ENCODE measurements at places on chromosomes 12 and 14.

DNA sequence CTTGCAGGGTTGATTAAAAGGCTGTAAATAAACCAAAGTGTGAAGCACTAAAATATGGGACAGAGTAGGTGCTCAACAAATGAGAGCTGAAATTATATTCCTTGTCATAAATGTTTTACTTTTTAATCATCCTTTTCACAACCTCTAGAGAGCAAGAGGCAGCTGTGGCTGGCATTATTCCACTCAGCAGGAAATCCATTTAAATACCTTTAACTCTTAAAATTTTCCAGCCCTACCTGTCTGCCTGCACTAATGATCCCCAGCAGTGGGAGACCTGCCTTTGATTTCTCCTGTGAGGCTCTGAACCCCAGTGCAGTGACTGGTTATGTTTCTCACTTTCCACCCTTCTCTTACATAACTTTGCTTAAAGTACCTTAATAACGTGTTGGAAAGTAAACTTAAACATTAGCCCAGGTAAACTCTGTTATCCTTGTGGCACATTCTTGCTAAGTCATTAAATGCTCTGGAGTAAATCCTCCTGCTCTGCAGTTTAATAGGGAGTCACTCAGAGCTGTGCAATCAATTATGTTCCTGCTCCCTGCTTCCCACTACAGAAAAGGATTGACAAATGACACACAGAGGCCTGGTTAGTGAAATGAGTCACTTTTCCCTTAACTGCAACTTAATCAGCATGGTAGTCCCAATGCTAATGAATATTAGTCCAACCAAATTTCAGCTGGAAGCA lies 755.7 kb upstream of the USP15 start:
- DNase-seq = no peak

GRCh38 chr14:25389948-25390347 lies 340.0 kb upstream of the STXBP6 start:
- no peak for DNase-seq

GRCh38 chr12:14681190-14681589 lies 15.2 kb downstream of the GUCY2C start:
- no peak for DNase-seq

- DNase-seq = no peak
Observed at GRCh38 chr12:75969768-75970167, 61.8 kb downstream of the PHLDA1 start.

GRCh38 chr12:105748806-105749600 lies 389.8 kb downstream of the NUAK1 start:
- no peak for DNase-seq

- DNase-seq = no peak
Observed at GRCh38 chr12:84572196-84572595, 340.4 kb downstream of the SLC6A15 start.

DNA sequence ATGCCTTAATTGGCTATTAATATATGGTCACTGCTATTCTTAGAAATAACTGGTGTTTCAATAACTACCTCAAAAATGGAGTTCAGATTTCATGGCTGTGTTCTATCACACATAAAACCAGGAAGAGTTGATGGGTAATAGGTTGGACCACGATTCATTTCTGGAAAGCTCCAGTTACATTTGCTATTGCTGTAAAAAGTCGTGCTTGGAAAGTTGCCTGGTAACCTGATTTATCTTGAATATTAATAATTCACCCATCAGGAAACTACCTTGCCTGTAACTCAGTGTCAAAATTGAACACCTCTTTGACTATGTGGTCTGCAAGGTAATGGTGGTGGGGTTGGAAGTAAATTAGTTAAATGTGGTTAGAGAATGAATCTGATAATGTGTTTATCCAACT lies 104.7 kb upstream of the IFNG-AS1 start:
- DNase-seq = no peak

- DNase-seq = no peak
Observed at GRCh38 chr12:9697619-9698018, 28.1 kb downstream of the CLEC2D start.

GRCh38 chr14:103848175-103849077 lies 1.1 kb upstream of the PPP1R13B start:
- no peak for DNase-seq

GRCh38 chr12:82954064-82954463 lies 267.4 kb downstream of the TMTC2 start:
- no peak for DNase-seq

GRCh38 chr12:49577589-49578315 lies 9.8 kb upstream of the MCRS1 start:
- DNase-seq = no peak

DNA sequence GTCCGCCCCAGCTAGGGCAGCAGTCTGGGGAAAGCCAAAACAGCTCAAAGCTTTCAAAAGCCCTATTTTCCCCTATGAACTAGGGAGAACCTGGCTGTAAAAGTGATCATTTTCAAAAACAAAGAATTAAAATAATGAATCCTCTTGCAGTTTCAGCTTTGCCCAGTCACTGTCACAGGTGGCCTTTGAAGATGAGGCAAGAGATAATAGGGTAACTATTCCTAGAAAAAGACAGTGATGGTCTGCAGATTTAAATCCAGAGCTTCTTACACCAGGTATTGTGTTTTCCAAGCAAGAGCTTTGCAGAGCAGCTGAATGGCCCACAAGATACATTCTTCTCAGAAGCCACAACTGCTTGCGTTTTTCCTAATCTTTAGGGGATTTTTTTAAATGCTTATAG lies 80.2 kb upstream of the NUDT4 start:
- no peak for DNase-seq

DNA sequence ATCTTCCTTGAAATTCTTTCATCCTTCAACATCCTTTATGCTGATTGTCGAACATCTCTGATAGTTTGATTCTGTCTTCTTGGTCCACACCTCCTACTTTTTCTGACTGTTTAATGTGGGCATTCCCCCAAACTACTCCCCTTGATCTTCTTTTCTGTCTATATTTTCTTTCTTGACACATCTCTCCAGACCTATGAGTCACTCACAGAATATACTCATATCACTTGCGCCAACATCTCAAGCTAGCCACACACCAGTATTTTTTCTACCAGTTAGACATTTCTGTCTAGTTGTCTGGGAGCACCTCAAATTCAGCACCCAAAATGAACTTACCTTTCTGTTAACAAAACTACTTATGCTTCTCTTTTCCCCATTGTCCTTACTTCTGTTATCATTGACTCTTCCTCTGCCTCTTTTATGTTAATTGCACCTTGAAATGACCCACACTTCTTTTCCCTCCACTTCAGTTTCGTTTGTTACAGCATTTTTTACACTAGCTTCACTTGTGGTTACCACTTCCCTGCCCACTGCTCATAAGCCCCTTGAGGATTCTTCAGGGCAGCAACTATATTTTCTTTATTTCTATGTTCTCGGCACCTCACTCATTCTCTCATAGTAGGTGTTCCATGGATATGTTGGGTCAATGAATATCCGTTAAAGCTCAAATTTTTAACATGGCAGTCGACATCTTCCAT lies 33.5 kb downstream of the TSHR start:
- DNase-seq = no peak

GRCh38 chr14:85616886-85617285 lies 86.9 kb downstream of the FLRT2 start:
- no peak for DNase-seq

DNA sequence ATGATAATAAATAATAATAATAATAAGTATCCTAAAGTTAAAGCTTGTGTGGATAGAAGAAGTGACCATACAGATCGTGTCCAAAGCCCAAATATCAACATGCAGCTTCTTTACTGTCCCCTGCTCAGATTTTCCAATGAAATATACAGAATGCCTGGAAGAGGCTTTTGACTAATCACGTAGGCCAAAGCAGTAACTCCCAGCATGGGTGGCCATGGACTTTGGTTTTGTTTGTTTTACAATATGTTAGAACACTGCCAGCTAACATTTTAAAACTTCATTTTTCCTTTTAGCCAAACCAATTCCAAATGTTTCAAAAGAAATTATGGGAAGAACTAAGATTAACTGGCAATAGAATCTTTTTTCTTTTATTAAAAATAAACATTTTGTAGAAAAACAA lies 400.0 kb upstream of the FLRT2 start:
- DNase-seq = no peak

GRCh38 chr12:68617160-68617926 lies 6.6 kb downstream of the RAP1B start:
- no peak for DNase-seq

DNA sequence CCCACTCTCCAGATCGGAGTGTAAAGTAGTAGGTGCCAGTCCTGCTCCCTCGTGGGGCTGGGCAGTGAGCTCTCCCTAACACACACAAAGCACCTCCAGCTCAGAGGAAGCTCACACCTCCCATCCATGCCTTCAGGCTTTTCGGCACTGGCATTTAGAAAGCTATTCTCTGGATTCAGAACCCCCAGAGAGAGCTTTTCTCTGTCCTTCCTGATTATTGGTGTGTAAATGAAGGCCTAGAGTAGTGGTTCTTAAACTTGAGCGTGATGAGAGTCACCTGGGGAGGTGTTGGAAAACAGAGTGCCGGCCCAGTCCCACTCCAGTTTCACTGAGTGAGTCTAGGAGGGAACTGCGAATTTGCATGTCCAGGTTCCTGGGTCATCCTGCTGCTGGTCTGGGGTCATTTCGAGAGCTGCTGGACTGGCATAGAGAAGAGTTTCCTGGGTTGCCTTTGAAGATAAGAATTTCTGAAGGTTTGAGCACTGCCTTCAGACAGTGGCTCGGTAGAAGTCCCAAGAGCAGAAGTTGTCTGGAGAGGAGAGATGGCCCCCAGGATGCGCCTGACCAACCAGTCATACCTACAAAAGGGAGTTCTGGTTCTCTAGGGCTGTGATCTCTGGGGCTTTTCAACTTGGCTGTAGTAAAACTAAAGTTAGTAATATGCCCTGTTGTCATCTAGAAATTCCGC lies 15.1 kb downstream of the CD9 start:
- DNase-seq = no peak

DNA sequence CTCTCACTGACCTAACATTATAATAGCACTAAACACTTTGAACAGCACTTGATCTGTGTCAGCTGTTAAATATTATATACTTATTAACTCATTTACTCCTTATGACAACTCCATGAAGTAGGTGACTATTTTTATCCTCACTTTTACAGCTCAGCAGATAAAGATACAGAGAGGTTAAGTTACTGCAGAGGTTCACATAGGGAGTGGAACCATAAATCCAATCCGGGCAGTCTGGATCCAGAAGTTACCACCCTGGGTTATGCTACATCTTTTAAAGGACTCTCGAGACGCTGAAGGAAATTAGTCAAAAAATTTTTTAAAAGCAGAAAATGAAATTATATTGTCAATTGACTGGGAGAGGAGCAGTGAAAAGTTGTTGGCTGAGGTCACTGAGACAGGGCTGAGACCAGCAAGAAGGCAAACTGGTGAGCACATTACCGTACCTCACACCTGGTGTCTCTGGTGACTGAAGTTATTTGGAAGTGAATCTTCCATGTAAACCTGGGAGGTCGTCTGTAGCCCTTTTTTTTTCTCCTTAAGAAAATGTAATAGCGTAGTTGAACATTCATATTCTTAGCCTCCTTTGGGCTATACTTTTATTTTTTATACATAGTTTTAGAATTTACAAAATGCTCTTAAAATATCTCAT lies 1.2 kb upstream of the RIMKLB start:
- DNase-seq = no peak

DNA sequence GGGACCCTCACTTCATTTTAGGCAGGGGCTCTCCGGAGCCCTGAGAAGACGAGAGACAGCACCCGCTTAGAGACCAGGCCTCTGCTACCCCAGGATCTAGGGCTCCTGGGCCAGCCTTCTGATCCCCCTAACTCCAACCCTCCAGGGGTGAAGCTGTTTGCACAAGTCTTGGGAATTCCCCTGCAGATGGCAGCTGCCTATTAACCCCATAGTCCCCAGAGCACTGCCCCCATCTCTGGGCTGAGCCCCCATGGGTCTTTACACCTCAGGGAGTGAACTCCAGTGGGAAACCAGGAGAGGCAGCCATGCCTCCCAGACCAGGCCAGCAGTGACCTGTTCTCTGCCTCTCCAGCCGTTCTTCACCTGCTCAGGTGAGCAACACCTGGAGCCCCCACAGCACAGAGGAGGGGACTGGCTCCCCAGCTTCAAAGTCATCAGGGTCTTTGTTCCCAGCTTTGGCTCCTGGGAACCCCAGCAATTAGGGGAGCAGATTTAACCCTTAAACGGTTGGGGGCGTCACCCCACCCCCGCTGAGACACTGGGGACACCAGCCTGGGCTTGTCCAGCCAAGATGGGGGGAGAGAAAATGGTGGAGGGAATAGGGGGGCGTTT lies 2.3 kb downstream of the WNT10B start:
- no peak for DNase-seq

DNA sequence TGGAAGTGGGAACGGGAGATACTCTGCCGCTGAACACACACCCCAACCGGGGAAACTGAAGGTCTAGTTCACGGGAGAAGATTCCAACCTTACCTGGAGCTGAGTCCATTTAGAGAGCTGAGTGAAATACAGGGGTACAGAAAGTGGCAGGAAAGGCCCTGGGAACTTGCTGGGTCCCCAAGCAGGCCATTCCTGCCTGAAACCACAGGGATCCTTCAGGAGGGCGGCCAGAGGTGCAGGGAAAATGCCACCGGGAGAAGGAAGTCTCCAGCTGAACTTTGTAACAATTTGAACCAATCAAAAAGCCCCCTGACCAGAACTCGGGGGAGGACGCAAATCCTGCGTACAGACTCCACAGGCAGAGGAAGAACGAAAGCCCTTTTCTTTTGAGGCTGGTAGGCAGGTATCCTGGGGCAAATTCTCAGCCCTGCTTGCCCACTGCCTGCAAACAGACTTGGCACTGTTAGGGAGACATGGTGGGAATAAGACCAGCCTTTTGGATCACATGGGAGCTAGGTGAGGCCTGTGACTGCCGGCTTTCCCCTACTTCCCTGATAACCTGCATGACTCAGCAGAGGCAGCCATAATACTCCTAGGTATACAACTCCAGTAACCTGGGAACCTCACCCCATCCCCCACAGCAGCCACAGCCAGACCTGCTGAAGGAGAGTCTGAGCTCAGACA lies 170.9 kb downstream of the SEC23A start:
- DNase-seq = no peak

GRCh38 chr14:93991212-93991611 lies 5.9 kb upstream of the CCDC197 start:
- DNase-seq = no peak

GRCh38 chr14:64763801-64764621 lies 59.8 kb downstream of the PLEKHG3 start:
- DNase-seq = no peak

- no peak for DNase-seq
Observed at GRCh38 chr12:132066345-132066685, 77.8 kb downstream of the DDX51 start.
